NCI-H1092 treated with DMSO at 0.1 percent for 48 hours (cell line): ENCODE measurements at places on chromosomes 5 and 9.
A peak's percentile ranks its signal among the peaks of the same experiment; 100 is the strongest.

GRCh38 chr9:73583576-73583975, 431.9 kb downstream of the ANXA1 start:
- DNase-seq, result no peak

DNA sequence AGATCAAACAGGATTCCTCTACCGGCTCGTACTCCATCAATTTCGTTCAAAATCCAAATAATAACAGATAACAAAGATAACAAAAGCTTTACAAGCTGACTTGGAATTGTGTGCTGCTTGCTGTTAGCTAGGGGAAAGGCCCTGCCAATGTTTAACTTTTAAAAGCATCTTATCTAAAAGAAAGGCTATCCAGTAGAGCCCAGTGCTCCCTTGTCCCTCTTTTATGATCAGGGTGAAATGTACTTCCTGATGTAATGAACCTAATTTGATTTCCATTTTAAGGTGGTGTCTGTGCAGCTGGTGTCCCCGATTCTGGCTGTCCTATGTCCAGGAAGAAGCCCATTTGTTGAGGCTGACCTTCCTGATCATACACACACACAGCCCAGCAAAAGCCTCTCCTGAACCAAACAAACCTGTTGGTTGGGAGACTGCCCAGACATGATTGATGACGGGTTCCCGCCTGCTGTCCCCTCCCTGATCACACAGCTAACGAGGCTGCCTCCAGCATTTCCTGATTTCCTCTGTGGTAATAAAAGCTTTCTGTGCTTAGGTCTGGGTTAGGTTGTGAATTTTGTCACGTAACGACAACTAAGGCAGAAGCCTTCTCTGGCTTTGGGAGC, 54.1 kb downstream of the PWWP2A start:
- DNase-seq, result no peak

- peak; percentile 55 for DNase-seq
Observed at GRCh38 chr5:158351485-158352125, 492.7 kb upstream of the CLINT1 start.

- DNase-seq, result no peak
Observed at GRCh38 chr5:150227036-150227435, 37.2 kb downstream of the SLC6A7 start.

- no peak for DNase-seq
Observed at GRCh38 chr5:88673253-88674105, 209.5 kb downstream of the MEF2C start.
